ENCODE measurements at places on chromosomes 4 and X.
A peak's percentile ranks its signal among the peaks of the same experiment; 100 is the strongest.

DNA sequence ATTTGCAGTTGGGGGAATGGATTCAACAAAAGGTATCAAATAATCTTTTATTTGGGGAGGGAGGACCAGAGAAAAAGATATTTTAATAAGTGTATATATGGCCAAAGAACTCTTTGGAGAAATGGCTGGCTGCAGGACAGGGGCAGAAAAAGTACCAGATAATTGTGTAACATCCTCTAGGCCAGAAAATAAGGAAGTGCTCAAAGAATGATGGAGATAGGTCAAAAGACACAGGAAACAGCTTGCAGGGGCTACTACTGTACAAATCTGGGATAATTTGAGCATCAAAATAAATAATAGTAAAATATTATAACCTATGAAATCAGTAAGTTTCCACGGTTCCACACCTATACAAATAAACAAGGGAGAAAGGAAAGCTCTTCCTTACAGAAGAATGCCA is 34.8 kb downstream of the KLHL5 start:
- DNase-seq = no peak

DNA sequence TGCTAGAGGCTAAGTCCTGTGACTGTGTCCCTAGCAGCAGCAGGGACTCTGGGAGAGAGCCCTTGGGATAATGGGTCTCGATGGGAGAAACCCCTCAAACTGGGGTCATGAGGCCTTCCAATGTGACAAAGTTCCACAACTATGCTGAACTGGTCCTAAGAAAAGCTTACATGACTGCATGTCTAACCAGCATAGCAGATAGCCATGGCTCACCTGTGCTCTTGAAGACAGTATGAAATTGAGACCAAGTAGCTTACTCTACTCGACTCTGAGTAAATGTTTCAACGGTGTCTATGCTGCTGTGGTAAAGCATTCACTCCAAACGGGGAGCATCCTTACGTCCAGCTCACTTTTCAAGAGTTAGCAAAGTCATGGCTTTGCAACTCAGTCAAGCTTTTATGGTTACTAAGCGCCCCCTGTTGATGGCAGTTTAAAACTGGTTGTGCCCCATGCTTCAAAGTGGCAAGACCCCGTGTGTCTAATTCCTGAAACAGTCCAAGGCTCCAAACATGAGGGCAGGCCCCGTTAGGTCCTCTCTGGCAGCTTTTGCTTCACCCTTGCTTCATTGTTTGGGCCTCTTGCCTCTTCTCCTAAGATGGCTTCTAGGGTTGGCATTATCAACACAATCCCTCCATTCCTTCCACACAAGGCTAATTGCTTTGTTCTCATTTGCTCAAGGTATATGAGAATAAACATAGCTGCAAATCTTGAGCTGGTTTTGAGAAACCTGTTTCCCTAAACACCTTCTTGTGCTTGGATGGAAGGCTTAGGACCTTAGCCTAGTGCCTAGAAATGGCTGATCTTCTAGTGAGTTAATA is 46.6 kb downstream of the CCNG2 start:
- peak; percentile 20 for DNase-seq

DNA sequence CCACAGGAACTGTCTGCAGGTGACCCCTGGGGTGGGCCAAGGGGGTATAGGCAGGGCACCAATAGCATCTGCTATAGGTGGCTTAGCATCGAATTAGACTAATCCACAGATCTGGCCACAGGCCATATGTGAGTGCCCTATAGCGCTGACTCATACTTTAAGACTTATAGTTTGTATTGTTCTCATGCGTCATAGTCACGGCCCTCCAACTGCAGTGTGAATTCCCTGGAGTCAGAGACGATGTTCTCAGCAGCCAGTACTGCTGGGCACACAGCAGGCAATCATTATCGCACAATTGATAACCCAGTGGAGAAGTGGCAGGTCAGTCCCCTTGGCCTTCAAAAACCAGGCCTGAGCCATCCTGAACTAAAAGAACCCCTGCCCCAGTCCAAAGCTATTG is 58.1 kb downstream of the ADGRG2 start:
- DNase-seq = no peak

- no peak for DNase-seq
Observed at GRCh38 chr4:58275856-58276255, 1165.7 kb upstream of the IGFBP7 start.

- no peak for DNase-seq
Observed at GRCh38 chr4:176794151-176794550, 1.4 kb upstream of the VEGFC start.

GRCh38 chr4:40309250-40309774 is 25.8 kb upstream of the CHRNA9 start:
- peak; percentile 74 for DNase-seq

- DNase-seq = no peak
Observed at GRCh38 chr4:92254767-92255442, 48.9 kb upstream of the GRID2 start.

DNA sequence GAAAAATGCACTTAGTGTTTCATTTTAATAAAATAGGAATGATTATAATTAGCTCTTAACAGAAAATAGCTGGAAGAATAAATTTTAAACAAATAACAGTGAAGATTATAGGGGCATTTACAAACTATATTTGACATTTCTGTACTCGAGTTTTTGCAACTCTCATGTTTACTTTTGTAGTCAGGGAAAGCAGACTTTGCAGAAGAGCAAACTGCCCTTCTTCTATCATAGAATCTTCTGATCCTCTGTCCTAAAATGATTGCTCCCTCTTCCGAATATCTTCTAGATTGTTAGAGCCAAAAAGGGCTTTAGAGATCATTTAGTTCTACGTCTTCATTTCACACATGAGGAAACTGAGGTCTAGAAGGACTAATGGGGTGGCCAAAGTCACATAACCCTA is 219.0 kb downstream of the RELL1 start:
- DNase-seq = no peak

GRCh38 chrX:104864296-104864695 is 298.3 kb downstream of the IL1RAPL2 start:
- DNase-seq = no peak

DNA sequence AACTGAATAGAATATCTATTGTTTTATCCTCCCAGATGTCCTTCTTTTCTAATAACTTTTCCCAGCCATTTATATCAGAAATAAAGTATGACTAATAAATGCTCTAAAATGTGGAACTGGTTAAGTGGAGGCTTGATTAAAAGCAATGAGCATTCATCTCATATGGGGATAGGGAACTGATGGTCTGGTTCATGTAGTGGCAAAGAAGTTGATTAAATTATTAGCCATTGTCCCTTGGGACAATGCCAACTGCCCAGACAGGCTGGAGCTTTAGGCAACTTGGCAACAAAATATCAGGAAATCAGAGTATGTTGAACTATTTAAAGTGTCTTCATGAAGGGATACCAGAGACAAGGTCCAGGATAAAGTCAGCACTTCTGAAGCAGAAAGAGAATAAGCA is 24.2 kb downstream of the TRO start:
- DNase-seq = no peak

DNA sequence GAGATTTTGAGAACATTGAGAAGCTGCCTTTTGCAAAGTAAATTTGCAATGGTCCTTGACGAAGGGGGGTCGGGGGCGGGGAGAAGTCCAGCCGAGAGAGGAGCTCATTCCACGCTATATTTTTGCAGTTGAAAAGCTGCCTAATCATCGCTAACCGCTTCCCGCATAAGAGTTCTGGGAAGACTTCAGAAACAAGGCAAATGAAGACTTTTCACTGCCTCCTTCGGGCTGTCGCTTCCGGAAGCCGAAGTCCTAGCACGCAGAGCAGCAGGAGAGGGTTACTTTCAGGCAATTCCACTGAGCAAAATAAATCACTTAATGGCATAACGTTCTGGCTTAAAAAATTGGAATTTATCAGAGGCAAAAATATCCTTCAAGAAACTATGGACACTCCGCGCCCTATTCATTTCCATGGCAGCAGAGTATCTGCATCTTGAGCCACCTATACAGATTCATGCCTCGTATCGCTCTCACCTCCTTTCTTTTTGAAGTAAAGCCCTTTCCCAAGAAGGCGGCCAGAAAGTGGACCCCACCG is 2.6 kb upstream of the LRAT start:
- no peak for DNase-seq

DNA sequence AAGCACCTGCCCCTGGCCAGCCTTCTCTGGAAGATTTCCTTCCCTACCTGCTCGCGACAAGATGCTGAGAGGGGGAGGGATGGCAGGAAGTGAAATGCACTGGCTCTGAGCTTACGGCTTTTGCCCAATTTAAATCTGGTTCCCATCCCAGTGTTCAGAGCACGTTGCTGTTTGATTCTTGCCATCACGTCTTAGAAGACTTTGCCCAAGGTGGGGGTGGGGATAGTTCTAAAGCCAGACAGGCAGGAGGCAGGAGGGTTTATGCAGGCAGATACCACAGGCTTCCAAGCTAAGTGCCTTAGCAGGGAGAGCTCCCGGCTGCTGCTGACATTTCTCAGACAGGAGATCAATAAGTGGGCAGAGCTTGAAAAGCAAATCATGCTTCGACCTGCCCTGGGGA is 393.9 kb downstream of the MID1IP1 start:
- DNase-seq = no peak

DNA sequence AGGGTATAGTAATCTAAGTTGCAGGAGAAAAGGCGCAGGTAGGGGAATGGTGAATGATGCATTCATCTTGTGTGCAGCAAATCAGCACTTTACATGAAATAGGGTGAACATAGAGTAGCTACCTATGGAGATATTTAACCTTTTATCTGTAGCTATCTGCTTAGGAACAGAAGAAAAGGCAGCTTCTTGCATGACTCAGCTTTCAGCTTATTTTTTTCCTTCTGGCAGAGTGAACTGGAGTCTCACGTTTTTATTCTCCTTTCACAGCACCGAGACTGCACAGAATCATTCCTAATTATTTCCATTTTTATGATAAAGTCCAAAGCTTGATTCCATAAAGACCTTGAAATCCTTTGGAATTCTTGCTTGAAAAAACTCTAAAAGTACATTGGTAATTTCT is 4.8 kb upstream of the SCOC start:
- no peak for DNase-seq

- no peak for DNase-seq
Observed at GRCh38 chr4:31114816-31115215, 394.6 kb downstream of the PCDH7 start.

DNA sequence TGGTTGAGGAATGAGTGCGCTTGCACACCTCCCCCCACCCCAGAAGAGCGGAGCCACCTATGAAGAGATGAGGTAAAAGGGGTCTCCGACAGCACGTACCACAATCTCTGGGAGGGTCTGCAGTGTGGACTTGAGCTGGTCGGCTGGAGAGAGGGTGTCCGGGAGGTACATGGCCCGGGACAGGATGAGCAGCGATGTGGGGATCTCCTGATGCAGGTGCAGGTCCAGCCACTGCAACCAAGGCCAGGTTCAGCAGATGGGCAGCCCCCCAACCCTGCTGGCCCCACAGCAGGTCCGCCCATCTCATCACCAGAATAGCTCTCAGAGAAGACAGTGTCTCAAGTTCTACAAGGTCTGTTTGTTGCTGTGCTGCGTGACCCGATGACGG is 30.4 kb downstream of the FGFR3 start:
- DNase-seq = no peak

DNA sequence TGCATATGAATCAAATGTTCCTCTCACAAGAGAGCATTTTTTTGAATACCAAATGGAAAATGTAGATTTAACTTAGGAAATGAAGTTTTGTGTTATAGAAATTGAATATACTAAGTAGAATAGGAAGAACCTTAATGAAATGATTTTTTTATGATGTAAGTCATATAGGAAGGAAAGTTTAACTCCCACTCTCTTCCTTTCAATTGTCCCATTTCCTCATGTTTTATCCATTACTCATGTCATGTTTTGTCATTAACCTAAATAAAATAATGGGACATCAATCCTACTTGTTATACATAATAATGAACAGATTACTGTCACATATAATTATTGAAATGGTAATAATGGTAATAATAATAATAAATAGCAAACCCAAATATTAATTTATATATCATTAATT is 22.7 kb upstream of the SRD5A3 start:
- DNase-seq = no peak

DNA sequence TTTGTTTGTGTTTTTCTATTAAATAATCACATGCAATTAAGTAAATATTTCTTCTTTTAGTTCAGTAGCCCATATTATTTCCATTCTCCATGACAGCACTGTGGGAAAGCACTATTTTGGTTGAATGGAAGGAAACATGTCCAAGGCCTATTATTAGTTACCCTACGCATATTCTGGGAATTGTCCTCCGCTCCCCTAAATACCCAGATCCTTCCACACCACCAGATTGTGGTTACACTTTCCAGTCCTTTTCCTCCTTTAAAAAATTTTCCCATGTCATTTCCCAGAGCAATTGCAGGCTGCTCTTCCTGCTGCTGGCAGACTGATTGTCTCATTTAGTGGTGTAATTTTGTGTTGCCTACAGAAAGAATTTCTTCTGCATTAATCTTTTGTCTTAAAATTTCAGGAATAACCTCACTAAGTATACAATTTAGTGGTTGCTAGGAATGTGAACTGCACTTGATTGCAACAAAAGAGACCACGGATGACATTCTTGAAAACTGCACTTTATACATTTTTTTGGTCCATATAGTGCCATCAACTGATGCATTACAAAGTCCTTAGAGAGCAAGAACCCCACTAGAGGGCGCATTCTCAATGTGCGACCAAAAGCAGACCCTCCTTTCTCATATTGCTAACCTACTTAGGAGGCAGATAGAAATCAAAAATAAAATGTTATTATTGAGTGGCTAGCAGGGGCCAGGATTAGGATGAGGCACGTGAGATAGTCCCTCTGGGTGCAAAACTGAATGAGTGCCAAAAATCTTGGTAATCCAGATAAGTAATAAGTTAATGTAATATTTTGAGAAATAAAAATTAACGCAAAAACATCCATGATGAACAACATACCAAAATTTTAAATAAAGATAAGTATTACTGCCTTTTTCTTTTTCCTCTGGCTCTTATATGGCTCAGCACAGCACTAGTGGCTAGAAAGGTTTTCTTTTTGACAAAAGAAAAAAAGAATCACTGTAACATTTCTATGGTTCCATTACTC is 98.8 kb upstream of the IQCM start:
- DNase-seq = no peak

DNA sequence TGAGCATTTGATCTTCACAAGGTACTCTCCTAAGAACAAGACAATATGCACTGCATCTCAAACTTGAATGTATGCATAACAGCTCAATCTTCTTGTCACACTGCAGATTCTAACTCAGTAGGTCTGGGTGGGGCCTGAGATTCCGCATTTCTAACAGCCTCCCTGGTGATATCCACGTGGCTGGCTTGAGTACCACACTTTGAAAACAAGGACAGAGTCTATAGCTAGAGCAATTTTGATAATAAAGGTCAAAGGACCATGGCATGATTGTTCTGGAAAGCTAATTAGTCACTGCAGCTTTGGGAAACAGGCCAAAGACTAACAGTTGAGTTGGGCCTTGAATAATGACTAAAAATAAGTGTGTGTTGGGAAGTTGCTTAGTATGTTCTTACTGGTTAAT is 213.3 kb downstream of the GBA3 start:
- no peak for DNase-seq

DNA sequence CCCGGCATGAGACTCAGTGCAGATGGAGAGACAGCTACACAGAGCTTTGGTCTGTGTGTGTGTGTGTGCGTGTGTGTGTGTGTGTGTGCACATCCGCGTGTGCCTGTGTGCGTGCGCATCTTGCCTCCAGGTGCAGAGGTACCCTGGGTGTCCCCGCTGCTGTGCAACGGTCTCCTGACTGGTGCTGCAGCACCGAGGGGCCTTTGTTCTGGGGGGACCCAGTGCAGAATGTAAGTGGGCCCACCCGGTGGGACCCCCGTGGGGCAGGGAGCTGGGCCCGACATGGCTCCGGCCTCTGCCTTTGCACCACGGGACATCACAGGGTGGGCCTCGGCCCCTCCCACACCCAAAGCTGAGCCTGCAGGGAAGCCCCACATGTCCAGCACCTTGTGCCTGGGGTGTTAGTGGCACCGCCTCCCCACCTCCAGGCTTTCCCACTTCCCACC is 14.3 kb downstream of the FGFR3 start:
- no peak for DNase-seq
